ENCODE measurements at places on chromosomes 13 and 19.

- no peak overlapping the region for H3K4me3 ChIP-seq
- no peak overlapping the region for H3K27ac ChIP-seq
- H3K36me3 ChIP-seq = no peaks in the 10 kb centered on the region
- DNase-seq = no peak
- H3K4me1 ChIP-seq = peaks cover 56% of the 10 kb centered on the region
These were observed 1.6 kb upstream of the POU4F1 start for GRCh38 chr13:78604782-78605611.

DNA sequence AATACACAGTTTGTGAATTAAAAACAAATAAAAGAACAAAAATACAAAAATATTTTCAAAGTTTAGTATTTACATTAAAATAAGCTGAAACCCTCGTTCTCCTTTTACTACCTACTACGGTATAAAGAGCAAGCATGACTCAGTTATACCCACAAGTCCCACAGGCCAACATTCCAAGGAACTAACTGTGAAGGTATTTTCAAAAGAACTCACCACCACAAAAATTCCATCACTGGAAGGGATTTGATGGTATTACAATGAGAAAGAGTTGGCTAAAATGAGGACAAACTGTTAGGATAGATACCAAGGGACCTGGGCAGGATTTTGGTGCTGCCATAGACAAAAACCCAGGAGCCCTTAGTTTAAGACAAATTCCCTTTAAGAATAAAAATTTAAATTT, 122.7 kb downstream of the TBC1D4 start:
- H3K27ac ChIP-seq = no peak overlapping the region
- H3K4me1 ChIP-seq = peaks cover 32% of the 10 kb centered on the region
- H3K4me3 ChIP-seq = no peak overlapping the region
- no peak for DNase-seq
- no peaks in the 10 kb centered on the region for H3K27me3 ChIP-seq
- H3K36me3 ChIP-seq = no peaks in the 10 kb centered on the region

- peaks cover 7% of the 10 kb centered on the region for H3K4me1 ChIP-seq
- H3K36me3 ChIP-seq = no peaks in the 10 kb centered on the region
- no peak for DNase-seq
- peaks cover 8% of the 10 kb centered on the region for H3K27me3 ChIP-seq
These were observed 265.9 kb downstream of the MYO16 start for GRCh38 chr13:108895220-108895704.

DNA sequence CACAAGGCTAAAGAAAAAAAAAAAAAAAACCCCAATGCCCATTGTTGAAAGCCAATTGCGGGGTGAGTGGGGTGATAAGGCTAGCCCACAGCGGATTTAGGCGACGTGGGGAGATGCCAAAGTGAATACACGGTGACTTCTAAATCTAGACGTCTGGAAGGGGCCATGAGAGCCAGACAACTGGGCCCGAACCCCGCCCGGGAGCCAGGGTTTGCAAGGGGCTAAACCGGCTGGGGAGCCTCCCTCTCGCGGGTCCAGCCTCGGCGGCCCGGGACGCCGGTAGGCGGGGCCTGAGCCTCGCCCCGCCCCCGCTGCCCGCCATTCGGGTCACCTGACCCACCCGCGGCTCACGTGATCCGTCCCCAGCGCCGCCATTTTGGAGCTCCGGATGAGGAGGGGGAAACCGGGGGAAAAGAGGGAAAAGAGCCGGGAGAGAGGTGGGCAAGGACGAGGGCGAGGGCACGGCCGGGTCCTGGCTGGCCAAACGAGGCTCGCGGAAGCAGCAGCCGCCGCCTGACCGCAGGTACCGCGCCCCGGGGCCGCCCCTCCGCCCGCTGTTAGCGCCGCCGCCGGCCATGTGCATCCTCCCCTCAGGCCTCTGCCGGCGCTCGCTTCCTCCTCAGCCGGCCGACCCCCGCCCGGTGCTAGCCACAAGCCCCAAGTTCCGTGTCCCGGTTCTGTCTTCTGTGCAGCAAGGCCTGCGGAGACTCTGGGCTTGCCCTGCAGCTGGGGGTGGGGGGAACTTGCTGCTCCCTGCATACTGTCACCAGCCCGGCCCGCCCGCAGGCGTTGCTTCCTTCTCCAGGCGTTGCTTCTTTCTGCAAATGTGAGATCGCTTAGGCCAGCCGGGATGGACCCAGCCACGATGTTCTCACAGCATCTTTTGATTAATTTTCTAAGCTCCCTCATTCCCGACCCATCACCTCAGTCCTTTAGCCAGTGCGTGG, at the start of gene ZNF507:
ZNF507 (plus strand) TSS at position 350 of the 947 bp plus-strand sequence. CDS start 7,221 bp downstream, outside the sequence.
- peaks cover 3% of the 10 kb centered on the region for H3K27me3 ChIP-seq
- peak within 1 kb of the TSS; percentile 99 for H3K4me3 ChIP-seq
- peaks cover 41% of the 10 kb centered on the region for H3K4me1 ChIP-seq
- H3K36me3 ChIP-seq = peaks cover 48% of the 10 kb centered on the region
- DNase-seq = peak; percentile 92
- peak within 1 kb of the TSS; percentile 97 for H3K27ac ChIP-seq

DNA sequence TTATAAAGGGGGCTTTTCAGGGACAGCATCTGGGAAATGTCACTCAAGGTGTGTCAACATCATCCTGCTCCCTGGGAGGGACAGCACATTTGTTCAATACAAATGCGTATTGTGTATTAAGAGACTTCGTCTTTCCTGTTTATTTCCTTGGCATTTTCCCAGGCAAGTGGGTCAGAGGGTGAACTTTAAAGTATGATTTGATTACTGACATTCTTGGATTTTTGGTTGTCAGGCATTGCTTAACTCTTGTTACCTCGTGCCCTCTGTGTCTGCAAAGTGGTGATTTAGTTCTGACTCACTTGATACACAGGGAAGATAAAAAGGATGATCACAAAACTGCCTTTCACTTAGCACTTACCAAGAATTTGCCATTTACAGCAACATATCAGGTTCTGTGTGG, 292.7 kb downstream of the SUCLA2 start:
- peaks cover 17% of the 10 kb centered on the region for H3K27me3 ChIP-seq
- H3K27ac ChIP-seq = no peak overlapping the region
- no peak for DNase-seq
- no peak overlapping the region for H3K4me3 ChIP-seq

DNA sequence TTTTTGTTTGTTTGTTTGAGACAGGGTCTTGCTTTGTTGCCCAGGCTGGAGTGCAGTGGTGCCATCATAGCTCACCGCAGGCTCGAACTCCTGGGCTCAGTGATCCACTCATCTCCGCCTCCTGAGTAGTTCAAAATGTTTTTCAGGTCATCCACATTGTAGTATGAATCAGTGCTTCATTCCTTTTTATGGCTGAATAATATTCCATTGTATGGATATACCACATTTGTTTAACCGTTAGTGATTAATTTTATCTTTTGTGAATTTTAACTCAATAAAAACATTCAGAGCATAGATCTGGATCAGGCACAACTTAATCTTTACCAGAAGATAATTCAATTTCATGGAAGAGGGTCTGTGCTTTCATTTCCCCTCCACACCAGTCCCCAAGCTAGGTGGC, 47.7 kb downstream of the VAV1 start:
- peak overlapping the region; percentile 14 for H3K27ac ChIP-seq
- no peak overlapping the region for H3K4me3 ChIP-seq
- peaks cover 71% of the 10 kb centered on the region for H3K36me3 ChIP-seq
- H3K4me1 ChIP-seq = peaks cover 23% of the 10 kb centered on the region

- H3K27ac ChIP-seq = peak overlapping the region; percentile 59
- no peak for DNase-seq
- peaks cover 88% of the 10 kb centered on the region for H3K36me3 ChIP-seq
These were observed 55.6 kb downstream of the TMED1 start for GRCh38 chr19:10780368-10780767.

- H3K4me1 ChIP-seq = peaks cover 4% of the 10 kb centered on the region
- no peak overlapping the region for H3K4me3 ChIP-seq
- no peak for DNase-seq
- H3K27ac ChIP-seq = no peak overlapping the region
- H3K36me3 ChIP-seq = peaks cover 57% of the 10 kb centered on the region
These were observed 11.6 kb upstream of the ATP8B3 start for GRCh38 chr19:1823539-1824251.

DNA sequence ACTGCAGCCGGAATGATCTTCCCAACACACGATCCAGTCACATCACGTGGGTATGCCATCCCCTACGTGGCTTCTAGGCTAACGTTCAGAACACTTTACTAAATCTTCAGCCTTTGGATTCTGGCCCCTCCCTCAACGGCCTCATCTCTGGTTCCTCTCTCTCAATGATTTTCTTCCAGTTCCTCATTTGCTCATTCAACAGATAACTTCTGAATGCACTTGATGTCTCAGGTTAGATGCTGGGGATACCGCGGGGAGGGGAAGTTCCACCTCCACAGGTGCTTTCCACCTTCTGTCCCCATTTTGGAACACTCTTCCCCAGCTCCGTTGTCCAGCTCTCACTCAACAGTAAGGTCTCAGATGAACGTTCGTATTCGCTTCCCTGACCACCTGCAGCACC, 66.1 kb downstream of the ATP7B start:
- H3K4me1 ChIP-seq = peaks cover 38% of the 10 kb centered on the region
- no peaks in the 10 kb centered on the region for H3K27me3 ChIP-seq
- H3K27ac ChIP-seq = no peak overlapping the region
- H3K4me3 ChIP-seq = no peak overlapping the region

DNA sequence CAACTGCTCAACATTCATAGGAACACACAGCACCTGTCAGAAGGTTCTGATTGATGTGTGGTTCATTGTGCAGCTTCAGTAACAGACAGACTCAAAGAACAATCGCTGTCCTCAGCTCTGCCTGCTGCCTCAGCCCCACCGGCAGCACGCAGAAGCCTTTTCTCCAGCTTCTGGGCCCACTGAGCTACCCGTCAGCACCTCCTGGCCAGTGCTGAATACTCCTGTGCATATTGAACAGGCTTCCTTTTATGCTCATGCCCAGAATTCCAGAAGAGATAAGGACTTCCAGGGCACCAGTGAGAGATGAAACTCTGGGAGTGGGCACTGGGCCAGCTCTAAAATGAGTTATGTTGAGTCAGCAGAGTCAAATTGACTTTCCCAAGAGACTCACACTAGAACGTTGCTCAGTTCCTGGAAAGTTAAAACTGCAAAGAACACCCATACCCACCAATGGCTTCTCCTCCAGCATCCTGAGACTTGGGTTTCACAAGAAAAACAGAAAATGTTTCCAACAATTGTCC, 119.3 kb downstream of the COL4A1 start:
- H3K27ac ChIP-seq = no peak overlapping the region
- H3K36me3 ChIP-seq = no peaks in the 10 kb centered on the region
- no peak overlapping the region for H3K4me3 ChIP-seq
- H3K27me3 ChIP-seq = peaks cover 24% of the 10 kb centered on the region

DNA sequence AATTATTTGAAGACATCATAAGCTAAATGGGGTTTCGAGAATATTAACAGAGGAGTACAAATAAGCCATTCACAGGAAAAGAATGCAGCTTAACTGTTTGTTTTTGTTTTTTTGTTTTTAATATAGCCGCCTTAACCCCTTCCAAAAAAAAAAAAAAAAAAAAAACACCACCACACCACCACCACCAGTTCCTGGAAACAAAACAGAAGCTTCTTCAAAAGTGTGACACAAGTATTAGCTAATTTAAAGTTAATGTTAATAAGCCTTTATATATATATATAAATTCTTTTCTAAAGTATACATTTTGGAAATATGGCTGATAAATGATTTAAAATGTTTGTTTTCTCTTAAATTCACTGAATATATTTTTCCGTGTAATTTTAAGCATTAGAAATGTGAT, 1.4 kb downstream of the RAP2A start:
- peaks cover 18% of the 10 kb centered on the region for H3K36me3 ChIP-seq
- no peak for DNase-seq
- no peaks in the 10 kb centered on the region for H3K27me3 ChIP-seq
- no peak overlapping the region for H3K27ac ChIP-seq
- peaks cover 34% of the 10 kb centered on the region for H3K4me1 ChIP-seq
- peak overlapping the region; percentile 84 for H3K4me3 ChIP-seq

DNA sequence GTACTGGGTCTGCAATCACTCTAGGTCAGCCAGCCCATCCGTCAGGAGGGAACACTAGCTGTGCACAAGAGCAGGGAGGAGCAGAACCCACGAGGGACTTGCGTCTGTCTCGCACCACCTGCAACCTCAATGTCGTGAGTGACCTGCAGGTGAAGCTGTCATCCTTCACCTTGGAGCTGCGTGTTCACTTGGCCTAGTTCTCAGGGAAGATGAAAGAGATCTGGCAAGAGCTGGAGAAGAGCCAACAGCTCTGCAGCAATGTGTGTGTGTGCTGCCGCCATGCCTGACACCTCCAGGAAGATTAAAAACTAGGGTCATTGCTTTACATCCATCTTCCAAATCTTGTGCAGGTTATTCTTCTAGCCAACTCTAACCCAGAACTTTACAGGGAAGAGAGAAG, 117.6 kb upstream of the MRI1 start:
- no peak overlapping the region for H3K27ac ChIP-seq
- no peak for DNase-seq
- no peaks in the 10 kb centered on the region for H3K4me1 ChIP-seq

DNA sequence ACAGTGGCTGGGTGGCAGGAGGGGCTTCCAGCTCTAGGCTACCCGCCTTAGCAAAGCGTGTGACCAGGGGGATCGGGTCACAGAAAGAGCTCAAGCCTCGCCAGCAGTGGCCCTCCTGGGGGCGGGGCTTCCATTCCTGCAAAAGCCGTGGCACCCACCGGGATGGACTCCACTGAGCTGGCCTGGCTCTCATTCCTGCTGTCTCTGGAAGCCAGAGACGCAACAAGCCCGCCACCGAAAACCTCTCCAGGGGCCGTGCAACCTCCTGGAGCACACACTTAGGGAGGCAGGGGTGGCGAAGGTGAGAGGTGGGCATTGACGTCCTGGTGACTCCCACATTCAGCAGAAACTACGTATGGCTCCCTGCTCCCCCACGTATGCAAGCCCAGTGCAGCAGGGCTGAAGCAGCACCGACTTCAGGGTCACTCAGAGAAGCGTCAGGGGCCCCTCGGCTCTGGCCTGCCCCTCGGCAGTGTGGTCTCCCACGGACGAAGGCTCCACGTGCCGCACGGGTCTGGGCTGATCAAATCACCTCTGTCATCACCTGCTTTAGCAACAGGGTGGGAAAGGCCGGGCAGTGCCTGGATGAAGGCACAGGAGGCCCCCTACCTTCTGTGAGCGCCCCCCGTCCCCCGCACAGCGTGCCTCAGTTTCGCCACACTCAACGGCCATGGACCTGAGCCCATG, 3.1 kb downstream of the C19orf25 start:
- DNase-seq = no peak
- no peak overlapping the region for H3K27ac ChIP-seq
- peaks cover 38% of the 10 kb centered on the region for H3K36me3 ChIP-seq

- no peak for DNase-seq
- peaks cover 79% of the 10 kb centered on the region for H3K36me3 ChIP-seq
- peaks cover 12% of the 10 kb centered on the region for H3K4me1 ChIP-seq
- H3K27me3 ChIP-seq = no peaks in the 10 kb centered on the region
These were observed 13.1 kb upstream of the ZNF888 start for GRCh38 chr19:52936151-52936953.

- H3K27ac ChIP-seq = no peak overlapping the region
- H3K27me3 ChIP-seq = peaks cover 45% of the 10 kb centered on the region
- H3K4me1 ChIP-seq = peaks cover 20% of the 10 kb centered on the region
- H3K36me3 ChIP-seq = no peaks in the 10 kb centered on the region
- no peak for DNase-seq
- peak overlapping the region; percentile 13 for H3K4me3 ChIP-seq
These were observed 27.0 kb downstream of the NFIX start for GRCh38 chr19:13022111-13022858.
